ENCODE measurements at places on chromosomes 16 and 17. TPM values are rescaled to one million over a fixed set of nuclear protein-coding genes. Genes with fewer than 3 reads are reported as not detected.

GRCh38 chr17:45994987-45995386 is 4.1 kb upstream of the STH start:
- H3K4me1 ChIP-seq, result no peaks in the 10 kb centered on the region
- H3K27ac ChIP-seq, result no peak overlapping the region
- DNase-seq, result no peak
- no peak overlapping the region for H3K4me3 ChIP-seq

GRCh38 chr16:89386306-89387185 is 103.8 kb downstream of the ANKRD11 start:
- H3K36me3 ChIP-seq, result no peaks in the 10 kb centered on the region
- no peak overlapping the region for H3K27ac ChIP-seq
- H3K4me1 ChIP-seq, result peaks cover 32% of the 10 kb centered on the region
- no peaks in the 10 kb centered on the region for H3K27me3 ChIP-seq
- DNase-seq, result no peak

GRCh38 chr16:30950516-30951065 is 1.7 kb downstream of the ORAI3 start:
- peak overlapping the region; percentile 85 for H3K27ac ChIP-seq
- H3K4me1 ChIP-seq, result peaks cover 27% of the 10 kb centered on the region
- DNase-seq, result no peak
- peak overlapping the region; percentile 81 for H3K4me3 ChIP-seq
- H3K36me3 ChIP-seq, result no peaks in the 10 kb centered on the region

DNA sequence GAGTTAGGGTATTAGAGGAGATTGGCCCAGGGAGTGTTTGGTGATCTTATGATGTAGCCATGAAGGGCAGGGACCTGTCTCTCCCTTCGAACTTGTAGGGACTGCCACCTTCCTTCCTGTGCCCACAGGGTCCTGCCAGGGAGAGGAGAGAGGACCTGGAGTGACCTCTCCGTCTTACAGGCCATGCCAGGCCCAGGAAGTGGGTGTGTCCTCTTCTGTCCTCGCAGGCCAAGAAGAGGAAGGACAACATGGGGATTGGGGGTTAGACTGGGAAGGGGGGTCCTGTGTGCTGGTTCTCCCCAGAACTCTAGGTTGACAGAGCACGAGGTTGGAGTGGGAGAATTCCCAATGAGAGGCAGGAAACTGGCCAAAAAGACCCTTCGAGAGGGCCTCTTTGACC is 43.4 kb upstream of the TAC4 start:
- peaks cover 31% of the 10 kb centered on the region for H3K27me3 ChIP-seq
- H3K4me1 ChIP-seq, result peaks cover 6% of the 10 kb centered on the region
- no peak overlapping the region for H3K27ac ChIP-seq
- no peak overlapping the region for H3K4me3 ChIP-seq
- no peak for DNase-seq
- H3K36me3 ChIP-seq, result no peaks in the 10 kb centered on the region

GRCh38 chr17:11701911-11702310 is 103.6 kb downstream of the DNAH9 start:
- DNase-seq, result no peak
- no peaks in the 10 kb centered on the region for H3K27me3 ChIP-seq
- H3K4me3 ChIP-seq, result no peak overlapping the region
- H3K4me1 ChIP-seq, result no peaks in the 10 kb centered on the region

GRCh38 chr17:81976332-81977210 is 858 bp upstream of the ASPSCR1 start:
- peak overlapping the region; percentile 87 for H3K4me3 ChIP-seq
- H3K27ac ChIP-seq, result peak overlapping the region; percentile 92
- DNase-seq, result peak; percentile 86
- H3K36me3 ChIP-seq, result no peaks in the 10 kb centered on the region
- no peaks in the 10 kb centered on the region for H3K27me3 ChIP-seq

DNA sequence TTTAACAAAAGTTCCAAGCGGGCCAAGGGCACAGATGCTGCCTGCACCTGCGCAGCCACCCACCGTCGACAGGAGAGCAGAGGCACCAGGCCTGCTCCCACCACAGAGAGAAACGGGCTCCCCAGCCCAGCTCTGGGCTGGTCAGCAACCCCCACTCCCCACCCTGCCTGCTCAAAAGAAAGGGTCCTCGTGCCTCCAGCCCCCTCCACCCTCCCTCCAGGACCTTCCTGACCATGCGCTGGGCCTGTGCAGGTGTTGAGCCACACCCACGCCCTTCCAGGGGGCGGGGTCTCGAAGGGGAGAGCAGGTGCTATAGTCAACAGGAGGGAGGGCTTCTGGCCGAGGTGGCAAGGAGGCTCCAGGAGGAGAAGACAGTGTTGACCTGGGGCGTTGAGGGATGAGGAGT is 25.3 kb downstream of the ZNF778 start:
- H3K27me3 ChIP-seq, result no peaks in the 10 kb centered on the region
- no peak overlapping the region for H3K27ac ChIP-seq
- DNase-seq, result no peak
- H3K36me3 ChIP-seq, result no peaks in the 10 kb centered on the region

- H3K27ac ChIP-seq, result no peak overlapping the region
- H3K4me3 ChIP-seq, result no peak overlapping the region
- no peaks in the 10 kb centered on the region for H3K27me3 ChIP-seq
- peaks cover 46% of the 10 kb centered on the region for H3K36me3 ChIP-seq
- H3K4me1 ChIP-seq, result peaks cover 22% of the 10 kb centered on the region
- no peak for DNase-seq
Measured at GRCh38 chr17:40356990-40357881, 7.3 kb downstream of the GJD3 start.

- no peak overlapping the region for H3K27ac ChIP-seq
- H3K36me3 ChIP-seq, result no peaks in the 10 kb centered on the region
- no peak for DNase-seq
- H3K4me3 ChIP-seq, result no peak overlapping the region
Measured at GRCh38 chr16:60170196-60170595, 1436.1 kb upstream of the GOT2 start.

- no peak overlapping the region for H3K4me3 ChIP-seq
- peaks cover 24% of the 10 kb centered on the region for H3K4me1 ChIP-seq
- no peaks in the 10 kb centered on the region for H3K36me3 ChIP-seq
- H3K27ac ChIP-seq, result no peak overlapping the region
Measured at GRCh38 chr16:85045641-85046471, 18.3 kb downstream of the KIAA0513 start.

DNA sequence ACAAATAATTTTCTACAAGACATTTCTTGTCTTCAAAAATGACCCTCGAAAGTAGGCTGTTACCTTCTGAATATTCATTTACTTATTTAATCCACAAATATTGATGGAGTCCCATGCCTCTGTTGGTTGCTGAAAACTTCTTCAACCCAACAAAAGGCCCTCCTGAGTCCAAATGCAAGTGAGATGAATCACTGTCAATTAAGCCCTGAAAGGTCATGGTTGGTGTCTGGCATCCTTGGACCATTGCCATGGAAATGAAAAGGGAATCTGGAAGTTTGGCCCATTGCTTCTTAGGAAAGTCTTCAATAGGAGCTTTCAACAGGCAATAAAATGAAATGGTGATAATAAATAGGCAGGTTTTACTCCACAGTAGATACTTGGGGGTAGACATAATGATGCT is 364.7 kb upstream of the DYNLRB2 start:
- no peaks in the 10 kb centered on the region for H3K27me3 ChIP-seq
- H3K4me1 ChIP-seq, result no peaks in the 10 kb centered on the region
- no peak for DNase-seq
- no peak overlapping the region for H3K4me3 ChIP-seq
- H3K27ac ChIP-seq, result no peak overlapping the region
- H3K36me3 ChIP-seq, result no peaks in the 10 kb centered on the region

DNA sequence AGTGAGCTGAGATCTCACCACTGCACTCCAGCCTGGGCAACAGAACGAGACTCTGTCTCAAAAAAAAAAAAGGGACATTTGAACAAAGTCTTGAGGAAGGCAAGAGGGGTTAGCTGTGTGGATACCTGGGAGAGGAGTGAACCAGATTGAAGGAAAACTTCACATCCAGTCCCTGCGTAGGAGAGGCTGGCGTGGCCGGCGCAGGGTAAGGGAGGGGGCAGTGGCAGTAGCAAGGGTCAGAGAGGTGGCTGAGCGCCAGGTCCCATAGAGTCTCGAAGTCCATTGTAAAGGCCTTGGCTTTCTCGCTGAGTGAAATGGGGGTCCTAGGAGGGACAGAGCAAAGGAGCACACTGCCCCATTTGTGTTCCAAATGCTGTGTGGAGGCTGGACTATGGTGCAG is 171.8 kb upstream of the WSCD1 start:
- no peak overlapping the region for H3K27ac ChIP-seq
- H3K4me3 ChIP-seq, result no peak overlapping the region

GRCh38 chr16:25224731-25225319 is 8.1 kb downstream of the AQP8 start:
- no peak overlapping the region for H3K27ac ChIP-seq
- no peaks in the 10 kb centered on the region for H3K27me3 ChIP-seq
- no peak for DNase-seq
- H3K4me1 ChIP-seq, result no peaks in the 10 kb centered on the region
- no peaks in the 10 kb centered on the region for H3K36me3 ChIP-seq
- no peak overlapping the region for H3K4me3 ChIP-seq

GRCh38 chr17:18956581-18956980 is 4.6 kb downstream of the SLC5A10 start:
- H3K27ac ChIP-seq, result no peak overlapping the region
- no peaks in the 10 kb centered on the region for H3K27me3 ChIP-seq
- DNase-seq, result no peak
- H3K4me1 ChIP-seq, result peaks cover 3% of the 10 kb centered on the region
- no peak overlapping the region for H3K4me3 ChIP-seq

DNA sequence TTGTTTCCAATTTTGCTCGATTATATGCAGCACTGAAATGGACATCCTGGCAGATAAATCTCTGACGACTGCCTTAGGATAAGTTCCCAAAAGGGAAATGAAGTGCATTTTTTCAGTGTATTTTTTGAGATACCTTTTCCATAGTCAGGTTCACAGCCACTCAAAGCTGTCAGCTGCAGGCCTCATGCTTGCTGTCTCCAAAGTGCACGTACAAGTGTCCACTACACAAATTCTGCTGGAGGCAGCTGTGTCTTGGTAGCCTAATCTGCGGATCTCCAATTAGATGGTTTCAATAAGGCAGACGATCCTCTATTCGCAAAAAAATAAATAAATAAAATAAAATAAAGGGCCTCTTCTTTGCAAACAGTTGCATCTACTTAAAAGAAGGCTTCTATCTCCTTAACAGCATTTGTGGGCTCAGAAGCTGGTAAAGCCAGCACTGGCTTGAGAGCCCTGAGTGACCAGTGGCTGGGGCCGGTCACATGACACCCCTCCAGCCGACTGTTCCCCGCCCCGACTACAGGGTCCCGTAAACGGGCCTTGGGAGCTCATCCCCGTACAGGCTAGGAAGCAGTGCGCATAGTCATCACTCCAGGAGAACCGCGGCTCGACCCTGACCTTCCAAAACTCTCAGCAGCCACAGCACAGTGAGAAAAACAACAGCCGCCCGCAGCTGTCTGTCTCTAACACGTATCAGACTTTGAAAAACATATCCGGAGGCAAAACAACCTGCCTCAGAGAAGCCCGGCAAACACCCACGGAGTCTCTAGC is 18.8 kb downstream of the RPH3AL start:
- no peaks in the 10 kb centered on the region for H3K36me3 ChIP-seq
- no peaks in the 10 kb centered on the region for H3K27me3 ChIP-seq
- H3K27ac ChIP-seq, result peak overlapping the region; percentile 65
- H3K4me3 ChIP-seq, result peak overlapping the region; percentile 36
- DNase-seq, result peak; percentile 81

- DNase-seq, result no peak
- peaks cover 13% of the 10 kb centered on the region for H3K27me3 ChIP-seq
- no peak overlapping the region for H3K4me3 ChIP-seq
- peaks cover 4% of the 10 kb centered on the region for H3K4me1 ChIP-seq
- no peak overlapping the region for H3K27ac ChIP-seq
Measured at GRCh38 chr16:88872650-88873331, 6.3 kb upstream of the PABPN1L start.

DNA sequence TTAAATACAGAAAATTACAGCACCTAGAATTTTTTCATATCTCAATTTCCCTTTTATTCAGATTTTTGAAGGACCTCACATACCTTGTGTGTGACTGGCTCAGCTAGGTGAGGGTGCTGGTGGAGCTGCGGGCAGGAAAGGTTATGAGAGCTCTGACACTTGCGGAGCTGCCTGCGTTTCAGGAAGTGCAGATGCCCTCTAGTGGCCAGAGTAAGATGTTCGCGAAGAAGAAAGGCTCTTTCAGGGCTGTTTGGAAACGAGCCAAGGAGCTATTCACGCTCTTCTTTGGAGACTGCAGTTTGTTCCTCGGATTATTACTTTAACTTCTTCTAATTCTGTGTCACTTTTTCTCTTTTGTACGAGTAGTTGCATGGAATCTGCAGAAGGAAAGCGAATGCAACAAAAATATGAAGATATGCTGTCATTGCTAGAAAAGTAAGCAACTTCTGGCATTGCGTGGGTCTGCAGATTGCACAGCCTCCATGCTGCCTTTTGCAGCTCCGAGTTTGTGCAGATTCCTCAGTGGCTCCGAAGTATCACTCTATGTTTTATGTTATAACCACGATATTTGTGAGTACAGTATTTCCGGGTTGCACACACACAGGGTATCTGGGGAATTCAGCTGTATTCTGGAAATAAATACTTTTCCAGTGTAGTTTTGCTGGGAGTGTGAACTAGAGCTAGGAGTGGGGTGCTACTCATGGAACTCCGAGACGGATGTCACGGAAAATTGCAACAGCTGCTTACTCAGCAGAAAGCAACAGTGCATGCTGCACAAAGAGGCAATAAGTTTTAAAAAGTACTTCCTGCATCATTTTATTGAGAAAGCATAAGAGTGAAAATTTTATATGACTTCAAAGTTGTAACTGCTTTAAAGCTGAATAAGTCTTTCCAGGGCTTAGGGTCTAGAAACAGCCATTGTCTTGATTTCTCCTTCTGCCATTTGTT is 46.3 kb downstream of the DNAH9 start:
- no peak overlapping the region for H3K27ac ChIP-seq
- no peaks in the 10 kb centered on the region for H3K36me3 ChIP-seq
- H3K4me1 ChIP-seq, result no peaks in the 10 kb centered on the region
- H3K27me3 ChIP-seq, result no peaks in the 10 kb centered on the region
- peak overlapping the region; percentile 9 for H3K4me3 ChIP-seq

Gene CCL11
- 0.98 TPM for total RNA-seq

Gene OR1A1
- total RNA-seq, result not detected

Gene SLC13A5
- not detected for total RNA-seq

Gene ALOXE3
- not detected for total RNA-seq

Gene C16orf96
- 0.32 TPM for total RNA-seq

Measured in upper lobe of right lung (tissue), 1 donor.